ENCODE measurements at places on chromosomes 5 and 9.

DNA sequence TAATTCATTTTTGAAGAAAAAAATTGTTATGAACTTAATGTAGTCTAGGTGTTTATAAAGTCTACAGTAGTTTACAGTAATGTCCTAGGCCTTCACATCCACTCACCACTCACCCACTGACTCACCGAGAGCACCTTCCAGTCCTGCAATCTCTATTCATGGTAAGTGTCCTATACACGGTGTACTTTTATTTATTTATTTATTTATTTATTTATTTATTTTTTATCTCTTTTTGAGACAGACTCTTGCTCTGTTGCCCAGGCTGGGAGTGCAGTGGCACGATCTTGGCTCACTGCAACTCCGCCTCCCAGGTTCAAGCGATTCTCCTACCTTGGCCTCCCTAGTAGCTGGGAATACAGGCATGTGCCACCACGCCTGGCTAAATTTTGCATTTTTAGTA is 39.3 kb upstream of the PIK3R1 start:
- DNase-seq = no peak

- no peak for DNase-seq
These were observed 356.5 kb downstream of the CCDC171 start for GRCh38 chr9:15909297-15909696.

DNA sequence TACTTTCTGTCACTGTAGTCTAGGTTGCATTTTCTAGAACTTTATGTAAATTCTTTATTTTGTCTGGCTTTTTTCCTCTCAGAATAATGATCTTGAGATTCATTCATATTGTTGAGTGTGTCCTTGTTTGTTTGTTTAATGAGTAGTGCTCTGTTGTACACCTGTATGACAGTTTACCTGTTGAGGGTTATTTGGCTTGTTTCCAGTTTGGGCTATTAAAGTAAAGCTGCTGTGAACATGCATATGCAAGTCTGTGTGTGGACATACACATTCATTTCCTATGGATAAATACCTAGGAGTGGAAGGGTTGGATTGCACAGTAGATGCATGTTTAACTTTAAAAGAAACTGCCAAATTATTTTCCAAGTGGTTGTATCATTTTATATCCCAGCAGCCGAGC is 30.4 kb downstream of the MVB12B start:
- DNase-seq = no peak

- DNase-seq = no peak
These were observed 199.6 kb upstream of the DAB2 start for GRCh38 chr5:39624268-39624886.

DNA sequence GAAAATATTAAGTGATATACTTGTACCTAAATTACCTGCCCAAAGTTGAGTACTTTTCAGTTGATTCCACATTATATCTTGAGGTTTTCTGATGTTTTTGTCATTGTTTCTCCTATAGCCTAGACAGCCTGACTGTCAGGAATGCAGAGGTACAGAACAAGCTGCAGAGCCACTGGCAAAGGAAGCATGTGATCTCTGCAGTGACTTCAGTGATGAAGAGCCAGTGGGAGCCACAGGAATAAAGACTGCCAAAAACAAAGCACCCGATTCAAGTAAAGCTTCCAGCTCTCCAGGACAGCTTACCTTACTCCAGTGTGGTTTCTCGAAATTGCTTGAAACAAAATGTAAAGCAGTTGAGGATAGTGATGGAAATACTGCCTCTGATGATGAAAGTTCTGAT is 96.3 kb downstream of the ERCC6L2 start:
- DNase-seq = no peak

GRCh38 chr9:105295201-105295550 is 50.7 kb downstream of the SLC44A1 start:
- no peak for DNase-seq

DNA sequence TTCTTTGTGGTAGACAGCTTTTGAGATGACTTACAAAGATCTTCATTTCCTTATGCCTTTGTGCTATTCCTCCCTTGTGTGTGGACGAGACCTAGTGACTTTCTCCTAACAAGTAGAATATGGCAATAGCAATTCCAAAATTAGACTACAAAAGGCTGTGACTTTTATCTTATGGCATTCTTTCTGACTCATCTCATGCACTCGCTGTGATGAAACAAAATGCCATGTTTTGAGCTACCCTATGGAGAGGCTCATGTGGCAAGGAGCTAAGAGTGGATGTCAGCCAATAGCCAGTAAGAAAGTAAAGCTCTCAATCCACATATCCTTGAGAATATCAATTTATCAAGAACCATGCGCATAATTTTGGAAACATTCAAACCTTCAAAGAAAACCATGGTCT is 380.5 kb upstream of the SMC2 start:
- DNase-seq = no peak

DNA sequence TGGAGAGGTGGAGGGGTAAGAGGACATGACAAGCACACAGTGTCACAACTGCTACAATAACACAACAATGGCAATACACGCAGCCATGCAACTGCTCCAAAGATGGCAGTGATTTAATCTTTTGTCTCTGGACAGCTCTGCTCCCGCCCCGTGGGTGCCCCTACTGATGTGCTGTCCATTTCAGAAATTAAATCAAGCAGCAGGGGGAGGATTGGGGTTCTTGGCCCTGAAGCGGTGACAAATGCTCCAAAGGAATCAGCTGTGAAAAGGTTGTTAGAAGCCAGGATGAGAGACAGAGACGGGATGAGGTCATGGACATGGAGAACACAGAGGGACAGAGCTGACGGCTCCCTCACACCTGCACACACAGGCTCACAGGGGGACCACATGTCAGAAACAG is 22.6 kb downstream of the CNTFR start:
- DNase-seq = no peak

DNA sequence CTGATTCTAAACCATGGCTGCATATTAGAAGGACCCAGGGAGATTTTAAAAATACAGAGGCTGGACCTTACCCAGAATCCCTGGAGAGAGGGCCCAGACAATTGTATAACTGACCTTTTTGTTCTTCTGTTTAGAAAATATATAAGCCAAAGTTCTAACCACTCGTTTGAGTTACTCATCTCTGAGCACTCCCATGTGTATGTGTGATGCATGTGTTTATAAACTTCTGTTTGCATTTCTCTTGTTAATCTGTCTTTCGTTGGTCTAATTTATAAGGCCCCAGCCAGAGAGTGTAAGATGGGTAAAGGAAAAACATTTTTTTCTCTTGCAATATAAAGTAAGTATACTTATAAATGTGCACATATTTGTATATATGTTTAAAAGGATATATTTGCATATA is 443.9 kb downstream of the ZNF608 start:
- no peak for DNase-seq

DNA sequence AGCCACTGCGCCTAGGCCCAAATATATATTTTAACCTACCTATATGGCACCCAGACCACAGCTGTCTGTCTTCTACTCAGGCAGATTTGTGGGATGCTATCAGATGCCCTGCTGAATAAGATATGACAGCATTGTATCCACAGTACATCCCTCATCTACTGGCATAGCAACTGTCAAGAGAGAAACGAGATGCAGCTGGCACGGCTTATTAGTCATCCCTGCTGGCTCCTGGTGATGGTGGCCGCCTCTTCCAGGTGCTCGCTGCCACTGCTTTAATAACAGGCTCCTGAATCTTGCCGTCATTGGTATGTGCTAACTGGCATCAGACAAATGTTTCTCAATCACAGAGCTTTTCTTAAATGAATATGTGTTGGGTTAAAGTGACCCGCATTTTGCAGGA is 34.0 kb downstream of the B4GALT1 start:
- DNase-seq = no peak

GRCh38 chr9:438961-439768 is 224.5 kb downstream of the DOCK8 start:
- no peak for DNase-seq

- no peak for DNase-seq
These were observed 250.0 kb downstream of the NR3C1 start for GRCh38 chr5:143153332-143154119.

- no peak for DNase-seq
These were observed 8.1 kb upstream of the ENTPD8 start for GRCh38 chr9:137449081-137449844.

- DNase-seq = no peak
These were observed 157.2 kb upstream of the ISL1 start for GRCh38 chr5:51225789-51226742.

DNA sequence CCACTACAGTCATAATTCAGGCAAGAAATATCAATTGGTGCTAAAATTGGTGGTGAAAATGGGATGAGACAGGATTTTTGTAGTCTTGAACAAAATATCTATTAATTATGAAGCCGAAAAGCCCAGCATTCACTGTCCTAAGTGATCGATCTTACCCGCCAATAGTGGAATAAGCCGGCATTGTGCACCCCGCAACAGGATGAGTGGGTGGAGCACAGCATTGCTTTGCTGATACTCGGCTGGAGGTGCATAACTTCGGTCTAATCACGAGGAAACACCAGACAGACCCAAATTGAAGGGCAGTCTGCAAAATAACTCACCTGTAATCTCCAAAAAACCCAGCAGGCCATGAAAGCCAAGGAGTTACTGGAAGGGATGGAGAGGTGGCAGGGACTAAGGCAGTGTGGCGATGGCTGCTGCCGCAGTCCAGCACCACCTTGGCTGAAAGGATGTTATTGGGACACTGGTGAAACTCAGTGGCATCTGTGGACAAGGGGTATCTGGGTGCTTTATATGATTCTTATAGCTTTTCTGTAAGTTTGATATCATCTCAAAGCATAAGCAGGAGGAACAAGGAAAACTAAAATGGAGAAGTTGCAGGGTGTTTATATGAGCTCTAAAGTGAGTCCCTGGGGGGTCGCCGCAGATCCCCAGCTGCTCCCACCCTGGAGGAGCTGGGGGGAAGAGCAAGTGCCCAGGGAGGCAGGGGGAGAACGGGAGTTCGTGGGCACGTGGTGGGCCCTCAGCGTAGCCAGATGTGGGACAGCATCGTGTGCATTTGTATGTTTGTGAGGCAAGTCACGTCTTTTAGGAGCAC is 45.2 kb downstream of the AHRR start:
- no peak for DNase-seq

- DNase-seq = no peak
These were observed 73.9 kb downstream of the RORB start for GRCh38 chr9:74570879-74571512.

DNA sequence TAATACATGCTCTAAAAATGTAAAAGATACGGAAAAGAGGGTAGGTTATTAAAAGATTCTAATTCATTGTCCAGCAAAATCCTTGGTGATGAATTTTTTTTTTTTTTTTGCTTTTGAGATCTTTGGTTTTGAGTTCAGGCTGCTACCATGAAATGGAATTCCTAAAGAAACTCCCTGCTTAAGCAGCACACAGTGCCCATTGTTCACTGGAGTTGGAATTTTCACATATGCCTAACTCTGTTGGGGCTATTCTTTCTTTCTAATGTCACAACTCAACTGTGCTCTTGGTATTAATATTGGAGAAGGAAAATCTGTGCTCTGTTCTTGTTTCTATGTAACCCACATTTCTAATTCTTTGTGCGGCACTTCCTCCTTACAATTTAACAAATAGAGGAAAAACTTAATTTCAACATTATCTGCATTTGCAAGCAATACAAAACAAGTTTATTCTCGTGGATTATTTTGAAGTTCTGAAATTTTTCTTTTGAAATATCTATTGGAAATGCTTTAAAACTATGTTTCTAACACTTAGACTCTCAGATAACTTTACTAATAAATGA is 21.6 kb downstream of the MATR3 start:
- no peak for DNase-seq

DNA sequence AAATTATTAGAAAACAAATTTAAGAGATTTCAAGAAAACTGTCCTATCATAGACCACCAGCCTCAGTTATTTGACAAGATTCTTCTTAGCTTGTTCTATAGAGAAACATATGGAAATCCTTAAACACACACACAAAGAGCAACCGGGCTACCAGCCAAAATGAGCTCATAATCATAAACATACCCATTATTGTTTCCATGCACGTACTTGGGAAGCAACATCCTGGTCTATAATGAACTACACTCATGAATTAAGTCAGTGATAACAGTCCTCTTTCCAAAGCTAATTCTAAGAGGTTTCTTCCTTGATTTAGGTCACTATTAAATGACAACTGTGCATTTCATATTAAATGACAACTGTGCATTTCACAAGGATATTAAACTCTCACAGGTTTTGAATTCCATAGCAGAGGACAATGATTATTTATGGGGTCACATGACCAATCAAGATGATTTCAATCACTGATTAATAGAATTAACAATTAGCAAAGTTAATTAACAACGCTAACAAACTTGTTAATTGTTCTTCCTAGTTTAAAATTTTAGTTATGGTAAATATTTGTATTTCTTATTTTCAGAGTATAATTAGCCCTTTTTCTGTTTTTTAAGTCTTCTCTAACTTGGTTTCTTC is 77.0 kb downstream of the OXCT1 start:
- DNase-seq = no peak

DNA sequence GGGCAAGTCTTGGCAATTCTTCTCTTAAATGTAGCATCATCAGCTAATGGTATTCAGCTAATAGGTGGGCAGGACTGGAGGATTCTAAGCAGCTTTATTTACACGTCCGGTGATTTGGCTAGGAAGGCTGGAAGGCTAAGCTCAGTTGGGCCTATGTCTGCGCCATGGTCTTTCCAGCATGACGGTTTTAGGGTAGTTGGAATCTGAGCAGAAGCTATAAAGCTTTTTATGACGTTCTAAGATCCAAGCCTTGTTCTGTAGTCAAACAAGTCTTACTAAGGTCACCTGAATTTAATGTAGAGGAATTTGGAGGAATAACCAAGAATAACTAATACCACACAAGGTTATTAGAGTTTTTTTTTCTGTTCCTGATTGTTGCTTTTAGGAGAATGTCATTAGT is 66.2 kb downstream of the CDC42SE2 start:
- DNase-seq = no peak

DNA sequence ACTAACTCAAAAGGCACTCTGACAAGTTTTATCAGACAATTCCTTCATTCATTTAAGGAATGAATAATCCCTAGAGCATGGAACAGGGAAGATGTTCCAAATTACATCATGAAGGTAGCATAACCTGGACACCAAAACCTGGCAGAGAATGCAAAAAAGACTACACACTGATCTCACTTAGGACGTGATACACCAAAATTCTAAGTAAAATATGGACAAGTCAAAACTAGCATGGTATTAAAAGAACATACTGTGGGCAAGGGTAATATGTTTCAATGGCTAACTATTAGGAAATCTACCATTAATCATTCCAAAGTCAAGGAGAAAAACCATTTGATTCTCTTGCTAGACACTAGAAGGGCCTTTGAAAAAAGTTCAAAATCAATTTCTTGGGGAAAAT is 176.5 kb downstream of the HSPA4 start:
- no peak for DNase-seq
